ENCODE measurements at places on chromosomes 2 and 18. TPM values are rescaled to one million over a fixed set of nuclear protein-coding genes. Genes with fewer than 3 reads are reported as not detected.

DNA sequence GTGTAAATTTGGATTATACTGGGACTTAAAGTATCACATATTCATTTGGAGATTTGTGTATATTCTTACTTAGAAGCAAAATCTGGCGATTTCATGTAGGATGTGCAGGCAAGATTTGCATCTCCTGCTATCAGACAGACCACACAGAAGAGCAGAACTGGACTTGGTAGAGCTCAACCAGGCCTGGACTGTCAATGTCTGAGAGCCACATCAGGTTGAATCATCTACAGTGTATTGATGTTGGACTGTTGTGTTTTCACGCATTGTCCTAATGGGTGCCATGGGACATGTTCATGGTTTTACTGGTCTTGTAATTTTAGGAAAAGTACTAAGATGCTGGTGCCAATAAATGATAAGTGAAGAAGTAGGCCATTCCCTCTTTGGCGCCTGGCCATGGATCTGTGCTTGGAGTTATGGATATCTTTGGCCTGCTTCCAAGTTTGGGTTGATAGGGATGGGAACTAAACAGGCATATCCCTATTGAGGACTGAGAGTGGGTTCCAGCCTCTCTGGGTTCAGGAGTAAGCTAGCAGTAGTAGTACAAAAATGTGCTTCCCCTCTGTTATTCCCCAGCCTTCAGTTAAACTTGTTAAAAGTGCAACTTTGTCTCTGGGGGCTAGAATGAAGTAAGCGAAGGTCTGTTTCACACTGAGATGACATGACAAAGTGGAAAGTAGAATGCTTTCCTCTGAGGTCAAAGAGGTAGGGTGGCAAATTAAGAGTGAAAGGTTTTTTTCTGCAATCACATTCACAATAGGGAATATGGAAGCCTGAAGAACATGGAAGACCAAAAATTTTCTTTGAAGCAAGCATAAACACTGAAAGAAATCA, 49.2 kb upstream of the NEMP2 start:
- no peaks in the 10 kb centered on the region for H3K27me3 ChIP-seq
- no peak for DNase-seq

DNA sequence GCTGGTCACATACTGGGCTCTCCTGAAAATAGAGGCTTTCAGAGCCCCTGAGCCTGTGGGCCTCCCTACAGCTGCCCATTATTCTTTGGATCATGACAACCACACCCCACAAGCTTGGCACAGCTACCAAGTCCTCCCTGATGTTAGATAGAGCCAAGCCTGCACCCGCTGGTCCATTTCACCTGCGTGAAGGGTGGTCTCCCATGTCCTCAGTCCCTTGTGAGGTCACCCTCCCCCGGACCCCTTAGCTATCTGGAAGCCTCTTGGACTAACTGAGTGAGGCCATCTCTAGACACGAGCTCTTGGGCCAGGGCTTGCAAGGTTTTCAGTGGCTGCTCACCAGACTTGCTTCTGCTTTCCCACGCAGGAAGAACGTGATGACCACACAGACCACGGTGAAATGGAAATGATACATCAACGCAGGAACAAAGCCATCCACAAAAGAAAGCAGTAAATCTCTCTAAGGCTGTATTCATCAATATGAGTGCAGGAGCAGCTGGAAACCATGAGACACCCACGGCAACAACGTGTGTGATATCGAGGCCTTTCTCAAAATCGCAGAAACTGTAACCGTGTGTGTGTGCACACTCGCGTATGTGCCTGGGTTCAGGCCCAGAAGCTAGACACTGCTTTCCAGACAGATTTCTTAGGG, 10.1 kb upstream of the MAL start:
- peaks cover 4% of the 10 kb centered on the region for H3K27me3 ChIP-seq
- no peak for DNase-seq
- H3K4me3 ChIP-seq = no peak overlapping the region
- H3K27ac ChIP-seq = no peak overlapping the region

- H3K36me3 ChIP-seq = no peaks in the 10 kb centered on the region
- peak overlapping the region; percentile 80 for H3K27ac ChIP-seq
- H3K4me3 ChIP-seq = no peak overlapping the region
- H3K4me1 ChIP-seq = peaks cover 41% of the 10 kb centered on the region
- no peaks in the 10 kb centered on the region for H3K27me3 ChIP-seq
- peak; percentile 29 for DNase-seq
Observed at GRCh38 chr2:195533771-195534642, 123.0 kb upstream of the SLC39A10 start.

DNA sequence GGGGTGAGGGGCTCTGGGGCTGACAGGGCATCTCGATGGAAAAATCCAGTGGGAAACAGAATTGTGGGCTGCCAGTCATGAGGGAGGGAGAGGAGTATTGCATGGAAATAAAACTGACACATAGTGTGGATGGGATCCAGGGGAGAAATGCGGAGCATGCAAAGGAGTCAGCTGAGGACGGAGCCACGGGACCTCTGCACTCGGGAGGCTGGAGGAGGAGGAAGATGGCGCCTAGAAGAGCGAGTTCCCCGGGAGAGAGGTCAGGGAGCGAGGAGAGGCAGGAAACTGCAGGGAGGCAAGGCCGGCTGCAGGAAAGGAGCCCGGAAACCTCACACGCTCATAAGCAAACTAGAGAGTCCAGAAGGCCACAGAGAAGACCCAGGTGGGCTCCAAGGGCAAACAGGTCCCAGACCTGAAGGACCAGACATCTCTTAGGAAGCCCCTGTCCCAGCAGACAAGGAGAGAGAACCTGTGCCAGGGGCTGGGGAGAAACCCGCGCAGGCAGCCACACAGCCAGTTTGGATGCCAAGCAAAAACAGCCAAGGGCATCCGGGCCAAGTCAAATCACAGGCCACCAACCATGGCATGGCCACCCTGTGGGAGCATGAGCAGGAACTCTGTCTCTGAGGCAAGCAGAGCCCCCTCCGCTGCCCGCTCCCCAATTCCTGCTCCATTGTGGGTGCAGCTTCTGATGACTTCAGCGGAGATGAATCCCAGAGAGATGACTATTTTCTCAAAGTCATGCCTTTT, 218.8 kb upstream of the ID2 start:
- H3K4me3 ChIP-seq = no peak overlapping the region
- DNase-seq = no peak
- H3K27me3 ChIP-seq = peaks cover 7% of the 10 kb centered on the region
- no peak overlapping the region for H3K27ac ChIP-seq
- H3K4me1 ChIP-seq = no peaks in the 10 kb centered on the region

DNA sequence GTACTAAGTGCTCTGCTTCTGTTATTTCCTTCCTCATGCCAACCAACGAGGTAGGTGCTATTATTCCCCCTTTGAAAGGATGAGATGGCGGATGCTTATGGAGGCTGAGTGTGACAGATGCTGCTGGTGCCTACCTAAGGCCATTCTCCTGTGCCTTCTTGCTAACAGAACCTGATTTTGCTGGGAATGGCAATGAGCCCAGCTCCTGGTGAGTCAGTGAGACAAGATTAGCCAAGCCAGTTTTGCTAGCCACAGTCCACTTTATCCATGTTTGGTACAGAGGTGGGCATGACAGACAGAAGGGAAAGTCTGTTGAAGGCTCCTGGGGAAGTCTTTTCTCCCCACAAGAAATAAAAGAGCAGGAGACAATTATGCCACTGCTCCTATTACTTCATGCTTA, 43.7 kb upstream of the TMEM163 start:
- no peak for DNase-seq
- no peaks in the 10 kb centered on the region for H3K27me3 ChIP-seq

DNA sequence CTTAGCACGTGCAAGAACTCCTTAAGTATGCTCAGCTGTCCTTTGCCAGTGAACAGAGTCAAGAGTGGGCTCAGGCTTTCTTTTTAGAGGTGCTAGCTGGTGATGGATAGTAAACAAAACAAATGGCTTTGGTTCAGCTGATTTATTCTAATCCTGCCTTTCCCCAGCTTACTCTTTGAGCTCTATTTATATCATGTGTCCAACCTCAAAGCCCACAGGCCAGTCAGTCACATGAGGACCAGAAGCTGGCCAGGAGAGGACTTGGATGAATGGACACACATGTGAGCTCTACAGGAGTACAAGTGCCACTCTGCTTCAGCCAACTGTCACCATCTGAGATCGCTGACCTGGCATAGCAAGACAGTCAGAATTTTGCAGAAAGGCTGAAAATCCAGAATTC, 59.4 kb downstream of the STK39 start:
- H3K27ac ChIP-seq = peak overlapping the region; percentile 76
- H3K4me1 ChIP-seq = peaks cover 66% of the 10 kb centered on the region
- no peak for DNase-seq
- H3K4me3 ChIP-seq = no peak overlapping the region

- peaks cover 11% of the 10 kb centered on the region for H3K4me1 ChIP-seq
- no peak overlapping the region for H3K27ac ChIP-seq
- DNase-seq = no peak
- no peaks in the 10 kb centered on the region for H3K36me3 ChIP-seq
Observed at GRCh38 chr2:128364441-128364911, 45.8 kb upstream of the HS6ST1 start.

DNA sequence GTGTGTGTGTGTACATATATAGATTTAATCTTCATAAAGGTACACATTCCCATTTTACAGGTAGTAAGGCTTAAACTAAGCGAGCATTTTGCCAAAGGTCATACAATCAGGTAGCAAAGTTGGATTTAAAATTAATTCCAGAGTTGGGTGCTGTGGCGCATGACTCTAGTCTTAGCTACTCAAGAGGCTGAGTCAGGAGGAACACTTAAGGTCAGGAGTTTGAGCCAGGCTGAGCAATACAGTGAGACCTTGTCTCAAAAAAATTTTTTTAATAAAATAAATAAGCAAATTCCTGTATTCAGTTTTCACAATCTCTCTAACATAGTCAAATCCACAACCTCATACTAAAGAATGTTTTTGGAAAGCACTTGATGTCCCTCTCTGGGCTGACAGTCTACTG, 111.5 kb upstream of the LDLRAD4 start:
- no peaks in the 10 kb centered on the region for H3K4me1 ChIP-seq
- H3K27ac ChIP-seq = no peak overlapping the region
- DNase-seq = no peak
- peaks cover 40% of the 10 kb centered on the region for H3K36me3 ChIP-seq
- no peak overlapping the region for H3K4me3 ChIP-seq

DNA sequence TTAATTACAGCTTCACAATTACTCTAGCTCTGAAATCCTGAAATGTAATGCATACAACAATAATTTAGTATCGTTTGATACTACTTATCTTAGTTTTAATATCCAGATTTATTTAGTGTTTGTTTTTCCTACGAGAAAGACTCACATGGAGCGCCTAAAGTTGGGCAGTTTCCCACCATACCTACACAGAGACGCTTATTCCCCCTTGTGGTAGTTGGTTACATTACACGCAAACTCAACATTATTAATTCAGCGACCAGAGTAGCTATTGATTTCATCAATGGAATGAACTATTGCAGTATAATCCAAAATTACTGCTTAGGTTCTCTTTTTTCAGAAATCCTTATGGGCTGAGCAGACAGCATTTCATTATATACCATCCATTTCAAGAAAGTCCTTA, 164.0 kb upstream of the REG3G start:
- DNase-seq = peak; percentile 3

DNA sequence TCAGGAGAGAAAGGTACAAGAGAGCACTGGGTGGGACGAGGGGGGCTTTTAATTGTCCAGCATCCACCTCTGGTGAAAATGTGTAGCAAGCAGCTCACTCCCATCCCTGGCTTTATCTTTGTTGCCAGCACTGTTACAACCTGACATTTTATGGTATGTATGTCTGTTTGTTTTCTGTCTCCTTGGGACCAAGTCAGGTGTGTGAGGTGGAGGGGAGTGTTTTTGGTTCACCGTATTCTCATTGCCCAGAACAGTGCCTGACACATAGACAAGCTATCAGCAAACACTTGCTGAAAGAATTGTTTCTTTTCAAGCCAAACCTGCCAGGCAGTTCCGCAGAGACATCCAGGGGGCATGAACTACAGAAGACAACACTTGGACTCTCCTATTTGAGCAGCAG, 24.7 kb downstream of the TGFA start:
- H3K4me1 ChIP-seq = peaks cover 7% of the 10 kb centered on the region
- DNase-seq = no peak
- no peaks in the 10 kb centered on the region for H3K27me3 ChIP-seq

DNA sequence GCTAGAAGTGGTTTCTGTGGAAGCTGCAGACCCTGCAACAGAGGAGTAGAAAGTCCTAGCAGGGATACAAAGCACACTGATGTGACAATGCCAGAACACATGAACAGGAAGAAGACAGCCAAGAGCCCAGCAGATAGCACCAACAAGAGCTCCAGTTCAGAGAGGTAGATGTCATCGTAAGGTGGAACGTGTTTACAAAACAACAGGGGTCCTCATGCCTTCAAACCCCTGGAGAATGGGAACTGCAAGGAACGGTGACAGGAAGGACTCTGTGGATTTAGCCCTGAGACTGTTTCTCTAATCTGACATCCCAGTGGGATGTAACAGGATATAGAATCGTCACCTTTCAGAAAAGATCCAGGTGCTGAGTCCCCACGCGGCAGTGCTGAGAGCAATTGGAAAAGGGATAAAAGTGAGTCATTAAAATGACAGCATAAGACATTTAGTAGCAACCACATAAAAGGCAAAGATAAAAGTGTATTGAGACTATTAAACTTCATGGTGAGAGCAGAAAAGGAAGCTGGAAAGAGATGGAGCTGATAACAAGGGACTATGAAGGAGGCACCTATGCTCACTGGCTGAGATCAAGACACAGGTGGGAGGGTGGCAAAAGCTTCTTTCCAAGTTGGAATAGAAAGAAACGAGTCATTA, 195.2 kb downstream of the FBXO15 start:
- no peaks in the 10 kb centered on the region for H3K27me3 ChIP-seq
- no peaks in the 10 kb centered on the region for H3K4me1 ChIP-seq
- H3K36me3 ChIP-seq = no peaks in the 10 kb centered on the region
- DNase-seq = no peak
- H3K27ac ChIP-seq = no peak overlapping the region

GRCh38 chr2:14717131-14717530, 84.6 kb downstream of the LRATD1 start:
- no peaks in the 10 kb centered on the region for H3K27me3 ChIP-seq
- H3K27ac ChIP-seq = no peak overlapping the region
- no peaks in the 10 kb centered on the region for H3K36me3 ChIP-seq
- H3K4me1 ChIP-seq = no peaks in the 10 kb centered on the region

The TDRD15 gene
- total RNA-seq = not detected

The ZSWIM2 gene
- total RNA-seq = not detected
